ENCODE measurements at places on chromosomes 5 and 9.

- DNase-seq: peak; percentile 45
Observed at GRCh38 chr5:149831492-149831891, 101.4 kb downstream of the PPARGC1B start.

DNA sequence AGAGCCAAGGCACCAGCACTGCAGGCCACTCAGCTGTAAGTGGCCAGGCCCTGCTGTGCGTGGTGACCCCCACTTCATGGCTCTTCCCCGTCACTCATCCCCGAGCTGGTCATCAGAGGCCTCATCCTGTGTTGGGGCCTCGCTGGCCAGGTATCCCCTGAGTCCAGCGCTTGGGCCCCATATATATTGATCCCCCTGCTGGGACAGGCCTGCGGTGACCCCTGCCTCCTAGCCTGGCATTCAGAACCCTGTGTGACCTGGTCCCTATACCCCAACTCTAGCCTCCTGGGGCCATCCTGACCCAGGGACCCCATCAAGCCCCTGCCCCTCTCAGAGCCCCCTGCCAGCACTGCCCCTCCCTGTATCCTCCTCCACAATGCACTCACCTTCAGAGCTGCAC, 12.7 kb downstream of the GBGT1 start:
- DNase-seq: no peak

DNA sequence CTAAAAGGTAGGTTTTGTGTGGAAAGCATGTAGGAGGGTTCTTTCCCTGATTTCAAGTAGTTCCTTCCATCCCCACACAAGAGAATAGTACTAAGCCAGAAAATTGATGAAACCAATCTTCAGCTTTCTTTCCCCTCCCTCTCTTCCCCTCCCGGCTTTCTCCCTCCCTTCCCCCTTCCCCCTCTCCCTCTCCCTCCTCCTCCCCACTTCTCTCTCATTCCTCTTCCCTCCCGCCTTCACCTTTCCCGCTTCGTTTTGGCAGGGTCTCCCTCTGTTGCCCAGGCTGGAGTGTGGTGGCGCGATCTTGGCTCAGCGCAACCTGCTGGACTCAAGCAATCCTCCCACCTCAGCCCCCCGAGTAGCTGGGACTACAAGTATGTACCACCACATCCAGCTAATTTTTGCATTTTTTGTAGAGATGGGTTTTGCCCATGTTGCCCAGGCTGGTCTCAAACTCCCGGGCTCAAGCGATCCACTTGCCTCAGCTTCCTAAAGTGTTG, 85.8 kb downstream of the ZCCHC7 start:
- no peak for DNase-seq

GRCh38 chr9:112831969-112832368, 58.7 kb downstream of the SLC46A2 start:
- DNase-seq: no peak

DNA sequence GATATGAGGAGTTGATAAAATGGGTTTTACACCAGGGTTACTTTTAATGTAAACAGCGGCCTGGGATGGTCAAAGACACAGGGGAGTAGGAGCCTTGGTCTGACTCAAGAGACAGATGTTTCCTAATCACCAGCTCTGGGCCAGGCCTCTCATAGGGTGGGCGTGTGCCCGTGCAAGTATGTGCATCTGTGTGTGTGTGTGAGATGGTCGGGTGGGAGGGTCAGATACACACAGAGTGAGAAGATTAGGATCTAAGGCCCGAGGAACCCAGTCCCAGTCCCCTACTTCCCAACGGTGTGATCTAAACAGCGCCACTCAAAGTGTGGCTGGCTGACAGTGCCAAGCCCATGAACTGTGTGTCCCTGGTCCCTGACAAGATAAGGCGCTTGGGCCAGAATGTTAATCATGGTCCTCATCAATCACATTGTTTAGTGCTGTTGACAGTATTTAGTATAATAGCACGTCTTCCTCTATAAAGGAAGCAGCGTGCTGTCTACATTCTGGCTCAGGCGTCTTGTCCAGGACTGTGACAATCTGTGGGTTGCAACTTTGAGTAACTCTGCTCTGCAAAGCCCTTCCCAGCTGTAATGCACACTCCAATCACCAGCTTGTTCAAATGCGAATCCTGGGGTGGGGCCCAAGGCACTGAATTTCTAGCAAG, 173.7 kb downstream of the DAB2IP start:
- no peak for DNase-seq

GRCh38 chr5:104626122-104626521, 1063.5 kb upstream of the NUDT12 start:
- no peak for DNase-seq

- no peak for DNase-seq
Observed at GRCh38 chr5:36899860-36900259, 23.3 kb downstream of the NIPBL start.

- DNase-seq: no peak
Observed at GRCh38 chr5:137122558-137122957, 376.6 kb downstream of the SPOCK1 start.

- DNase-seq: no peak
Observed at GRCh38 chr5:150303070-150303615, 438 bp upstream of the ARSI start.

- DNase-seq: no peak
Observed at GRCh38 chr5:143413958-143414669, 10.6 kb upstream of the NR3C1 start.

GRCh38 chr9:5502553-5502952, 7.8 kb upstream of the PDCD1LG2 start:
- DNase-seq: no peak

DNA sequence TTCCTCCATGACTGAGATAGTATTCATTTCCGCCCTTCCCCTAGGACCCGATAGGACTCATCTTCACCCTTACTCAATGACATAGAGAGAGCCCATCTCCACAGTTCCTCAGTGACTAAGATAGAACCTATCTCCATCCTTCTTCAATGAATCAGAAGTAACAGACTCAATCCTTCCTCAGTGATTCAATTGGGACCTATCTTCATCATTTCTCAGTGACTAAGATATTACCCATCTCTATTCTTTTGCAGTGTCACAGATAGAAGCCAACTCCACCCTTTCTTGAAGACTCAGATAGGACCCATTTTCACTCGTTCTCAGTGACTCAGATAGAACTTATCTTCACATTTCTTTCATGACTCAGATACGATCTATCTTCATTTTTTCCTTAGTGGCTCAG, 164.6 kb downstream of the FBXO4 start:
- DNase-seq: no peak

- peak; percentile 34 for DNase-seq
Observed at GRCh38 chr9:2053883-2054845, 39.0 kb downstream of the SMARCA2 start.

GRCh38 chr5:146130440-146131045, 25.2 kb upstream of the PLAC8L1 start:
- no peak for DNase-seq

GRCh38 chr9:93955111-93955980, at the start of gene BARX1:
BARX1 (minus strand) TSS chr9:93955355; CDS start chr9:93955146, 209 bp downstream.
- DNase-seq: no peak

- no peak for DNase-seq
Observed at GRCh38 chr9:73023025-73023541, 70.2 kb upstream of the ALDH1A1 start.

GRCh38 chr5:98735806-98736507, 37.5 kb upstream of the RGMB start:
- no peak for DNase-seq

- no peak for DNase-seq
Observed at GRCh38 chr5:148237785-148238417, 424 bp upstream of the MARCOL start.

GRCh38 chr5:95664204-95664786, 17.7 kb downstream of the RFESD start:
- DNase-seq: no peak

GRCh38 chr5:4627131-4627530, 513.0 kb upstream of the ADAMTS16 start:
- no peak for DNase-seq

DNA sequence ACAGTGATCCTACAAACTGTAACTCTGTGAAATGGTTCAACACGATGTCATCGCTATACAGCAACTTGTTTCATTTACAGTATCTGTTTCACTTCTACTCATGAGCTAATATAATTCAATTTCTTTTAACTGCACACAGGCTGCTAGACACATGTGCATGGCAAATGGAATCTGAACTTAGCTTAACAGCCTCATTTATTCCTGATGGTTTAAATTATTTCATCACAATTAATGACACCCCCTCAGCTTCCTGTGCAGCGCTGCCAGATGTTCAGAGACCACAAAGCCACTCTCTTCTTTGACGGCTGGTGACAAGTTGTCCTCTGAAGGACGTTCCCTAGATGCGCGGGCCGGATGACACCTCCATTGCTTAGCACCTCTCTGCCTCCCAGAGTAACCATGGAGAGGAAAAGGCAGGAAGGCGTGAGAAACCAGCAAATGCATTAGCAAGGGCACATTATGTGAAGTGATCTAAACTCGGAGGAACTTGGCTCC, 191.1 kb downstream of the BNC2 start:
- DNase-seq: no peak

DNA sequence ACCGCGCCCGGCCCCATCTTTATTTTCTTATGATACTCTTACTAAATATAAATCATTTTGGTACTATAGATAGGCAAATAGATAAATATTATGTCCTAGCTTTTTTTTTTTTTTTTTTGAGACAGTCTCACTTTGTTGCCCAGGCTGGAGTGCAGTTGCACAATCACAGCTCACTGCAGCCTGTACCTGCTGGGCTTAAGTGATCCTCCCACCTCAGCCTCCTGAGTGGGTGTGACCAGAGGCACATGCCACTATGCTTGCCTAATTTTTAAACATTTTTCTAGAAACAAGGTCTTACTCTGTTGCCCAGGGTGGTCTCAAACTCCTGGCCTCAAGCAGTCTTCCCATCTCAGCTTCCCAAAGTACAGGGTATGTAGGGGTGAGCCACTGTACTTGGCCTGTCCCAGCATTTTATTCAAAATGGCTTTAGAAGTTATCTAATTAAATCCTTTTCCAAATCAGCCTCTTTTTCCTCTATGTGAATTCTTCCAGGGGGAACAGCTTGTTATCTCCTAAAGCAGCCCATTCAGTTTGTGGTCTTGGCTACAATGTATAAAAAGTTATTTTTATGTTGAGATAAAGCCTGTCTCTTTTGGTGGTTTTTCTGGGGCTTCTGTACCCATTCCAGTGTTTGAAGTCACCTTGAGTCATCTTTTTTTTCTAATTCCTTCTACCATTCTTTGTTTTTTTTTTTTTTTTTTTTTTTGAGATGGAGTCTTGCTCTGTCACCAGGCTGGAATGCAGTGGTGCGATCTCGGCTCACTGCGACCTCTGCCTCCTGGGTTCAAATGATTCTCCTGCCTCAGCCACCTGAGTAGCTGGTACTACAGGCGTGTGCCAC, 12.1 kb downstream of the MELK start:
- DNase-seq: no peak

DNA sequence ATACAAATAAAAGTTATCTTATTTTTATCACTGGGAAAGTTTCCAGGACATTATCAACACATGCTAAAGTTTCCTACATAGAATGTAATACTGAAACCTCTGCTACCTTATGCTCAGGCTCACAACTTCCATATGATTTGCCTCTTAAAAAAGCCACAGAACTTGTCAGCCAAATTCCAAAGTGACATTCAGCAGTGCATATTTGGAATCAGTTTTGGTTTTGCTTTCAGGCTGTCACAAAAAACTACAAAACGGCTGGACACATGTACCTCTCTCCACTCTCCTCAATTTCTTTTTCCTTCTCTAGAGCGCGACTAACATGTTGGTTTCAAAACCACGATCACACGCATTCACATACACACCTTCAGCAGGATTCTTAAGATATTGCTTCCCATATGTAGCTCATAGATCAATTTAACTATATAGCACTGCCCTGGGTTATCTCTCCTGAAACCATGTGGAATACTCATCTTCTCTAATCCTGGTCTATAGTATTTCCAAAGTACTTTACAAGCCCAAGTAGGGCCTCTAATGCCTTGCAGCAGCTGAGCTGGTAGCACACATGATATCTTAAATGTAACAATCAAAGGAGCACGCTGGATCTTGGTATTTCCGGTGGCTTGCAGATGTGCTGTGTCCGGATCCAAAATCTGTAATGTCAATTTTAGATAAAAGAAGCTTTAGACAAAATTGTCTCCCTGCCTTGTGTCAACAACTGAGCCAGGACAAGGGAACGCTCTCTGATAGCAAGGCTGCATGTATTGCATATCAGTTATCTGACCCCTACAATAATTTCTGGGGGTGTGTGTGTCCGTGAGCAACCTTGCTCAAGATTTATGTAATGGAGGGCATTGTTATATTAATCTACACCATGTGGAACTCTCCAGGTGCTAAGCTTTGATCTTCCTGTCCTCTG, 203.2 kb downstream of the DMRT2 start:
- DNase-seq: no peak

- no peak for DNase-seq
Observed at GRCh38 chr9:129094387-129095169, 13.7 kb downstream of the DOLPP1 start.

DNA sequence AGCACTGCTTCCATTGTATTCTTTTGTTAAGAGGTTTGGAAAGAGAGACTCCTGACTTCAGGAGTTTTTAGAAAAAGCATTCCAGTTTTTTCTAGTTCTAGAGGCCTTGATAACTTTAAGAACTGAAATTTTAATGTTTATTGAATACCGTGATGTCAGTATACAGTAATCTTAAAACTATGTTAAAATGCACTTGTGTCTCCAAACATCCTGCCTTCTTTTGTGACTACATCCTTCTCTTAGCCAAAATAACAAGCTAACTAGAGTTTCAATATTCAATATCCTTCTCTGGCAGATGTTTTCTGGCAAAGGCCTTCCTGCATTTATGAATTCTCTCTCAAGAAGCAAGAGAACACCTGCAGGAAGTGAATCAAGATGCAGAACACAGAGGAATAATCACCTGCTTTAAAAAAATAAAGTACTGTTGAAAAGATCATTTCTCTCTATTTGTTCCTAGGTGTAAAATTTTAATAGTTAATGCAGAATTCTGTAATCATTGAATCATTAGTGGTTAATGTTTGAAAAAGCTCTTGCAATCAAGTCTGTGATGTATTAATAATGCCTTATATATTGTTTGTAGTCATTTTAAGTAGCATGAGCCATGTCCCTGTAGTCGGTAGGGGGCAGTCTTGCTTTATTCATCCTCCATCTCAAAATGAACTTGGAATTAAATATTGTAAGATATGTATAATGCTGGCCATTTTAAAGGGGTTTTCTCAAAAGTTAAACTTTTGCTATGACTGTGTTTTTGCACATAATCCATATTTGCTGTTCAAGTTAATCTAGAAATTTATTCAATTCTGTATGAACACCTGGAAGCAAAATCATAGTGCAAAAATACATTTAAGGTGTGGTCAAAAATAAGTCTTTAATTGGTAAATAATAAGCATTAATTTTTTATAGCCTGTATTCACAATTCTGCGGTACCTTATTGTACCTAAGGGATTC, 43.1 kb downstream of the NDFIP1 start:
- DNase-seq: peak; percentile 10

- no peak for DNase-seq
Observed at GRCh38 chr9:78973907-78974306, 597.9 kb upstream of the TLE4 start.

GRCh38 chr9:113164536-113165300, 13.9 kb downstream of the SLC31A2 start:
- no peak for DNase-seq
